ENCODE measurements at places on chromosomes 2 and 18.
A peak's percentile ranks its signal among the peaks of the same experiment; 100 is the strongest.

- no peak for DNase-seq
These were observed 352.6 kb upstream of the CWC22 start for GRCh38 chr2:180359522-180360282.

DNA sequence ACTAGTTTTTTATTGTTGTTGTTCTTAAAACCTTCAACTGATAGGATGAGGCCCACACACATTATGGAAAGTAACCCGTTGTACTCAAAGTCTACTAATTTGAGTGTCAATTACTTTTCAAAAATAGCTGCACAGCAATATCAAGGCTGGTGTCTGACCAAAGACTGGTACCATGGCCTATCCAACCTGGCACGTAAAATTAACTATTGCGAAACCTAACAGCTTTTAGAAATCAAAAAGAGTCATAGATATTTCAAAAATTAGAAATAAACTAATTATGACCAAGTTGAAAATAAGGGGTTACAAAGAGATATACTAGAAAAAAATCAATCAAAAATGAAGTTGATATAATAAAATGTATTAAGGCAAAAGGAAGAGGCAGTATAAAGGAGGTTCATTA is 501.5 kb upstream of the SLC8A1 start:
- no peak for DNase-seq

DNA sequence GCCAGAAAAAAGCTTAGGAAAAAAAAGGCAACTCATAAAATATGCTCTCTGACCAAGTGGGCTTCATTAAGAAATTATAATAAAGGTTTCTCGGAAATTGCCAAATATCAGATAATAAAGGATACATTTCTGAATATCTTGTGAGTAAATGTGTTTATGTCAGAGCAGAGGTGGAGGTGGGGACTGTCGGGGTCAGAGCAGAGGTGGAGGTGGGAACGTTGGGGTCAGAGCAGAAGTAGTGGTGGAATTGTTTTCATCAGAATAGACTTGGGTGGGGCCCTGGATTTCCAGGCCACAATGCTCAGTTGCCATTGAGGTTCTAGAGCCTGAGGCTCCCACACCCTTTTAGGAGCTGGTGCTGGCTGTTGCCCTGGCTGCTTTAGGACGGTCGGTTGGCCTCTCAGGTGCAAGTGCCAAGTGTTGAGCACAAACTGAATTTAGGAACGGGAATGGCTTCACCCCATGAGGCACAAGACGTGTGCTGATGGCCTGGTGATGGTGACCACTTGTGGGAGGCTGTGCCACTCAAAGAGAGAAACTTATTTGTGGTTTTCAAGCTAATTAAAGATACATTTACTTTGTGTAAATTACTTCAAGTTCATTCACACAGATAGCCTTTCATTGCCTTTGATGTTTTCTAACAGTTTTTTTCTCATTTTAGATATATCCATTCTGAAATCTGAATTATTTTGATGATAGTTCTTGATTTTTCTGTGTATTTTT is 131.5 kb downstream of the ATP9B start:
- peak; percentile 28 for DNase-seq

DNA sequence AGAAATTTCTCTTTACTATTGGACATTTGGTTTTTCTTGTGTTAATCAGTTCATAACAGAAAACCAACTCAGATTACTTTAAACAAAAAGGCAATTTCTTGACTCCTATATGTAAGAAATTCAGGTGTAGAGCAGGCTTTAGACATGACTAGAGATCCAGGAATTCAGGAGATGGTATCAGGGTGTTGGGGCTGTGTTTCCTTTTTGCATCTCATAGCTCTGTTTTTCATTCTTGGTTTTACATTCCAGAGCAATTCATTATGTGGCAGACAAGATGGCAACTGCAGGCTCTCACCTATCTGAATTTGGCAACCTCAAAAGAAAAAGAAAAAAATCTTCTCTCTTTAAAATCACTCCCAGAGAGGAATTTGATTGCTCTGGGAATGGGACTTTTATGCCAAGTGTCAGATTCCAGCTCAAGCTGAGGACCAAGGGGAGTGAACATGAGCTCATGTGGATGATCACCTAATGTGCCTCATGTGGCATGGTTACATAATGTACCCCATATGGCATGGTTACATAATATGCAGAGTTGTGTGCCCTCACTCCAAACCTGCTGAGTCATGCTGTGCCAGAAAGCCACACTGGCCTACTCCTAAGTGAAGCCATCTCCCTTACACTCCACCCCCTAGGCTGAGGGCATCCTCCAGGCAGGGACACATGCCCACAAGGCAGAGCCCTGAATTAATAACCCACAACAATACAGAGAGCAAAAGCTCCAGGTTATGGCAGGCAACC is 282.7 kb downstream of the MBD2 start:
- DNase-seq, result no peak

- DNase-seq, result no peak
These were observed 568.9 kb upstream of the ACVR2A start for GRCh38 chr2:147275943-147276342.

- no peak for DNase-seq
These were observed 90.8 kb upstream of the MEIS1 start for GRCh38 chr2:66344087-66344663.

GRCh38 chr2:21571686-21572085 is 447.9 kb downstream of the TDRD15 start:
- no peak for DNase-seq

- DNase-seq, result no peak
These were observed 177.2 kb downstream of the SETBP1 start for GRCh38 chr18:44857744-44858491.

DNA sequence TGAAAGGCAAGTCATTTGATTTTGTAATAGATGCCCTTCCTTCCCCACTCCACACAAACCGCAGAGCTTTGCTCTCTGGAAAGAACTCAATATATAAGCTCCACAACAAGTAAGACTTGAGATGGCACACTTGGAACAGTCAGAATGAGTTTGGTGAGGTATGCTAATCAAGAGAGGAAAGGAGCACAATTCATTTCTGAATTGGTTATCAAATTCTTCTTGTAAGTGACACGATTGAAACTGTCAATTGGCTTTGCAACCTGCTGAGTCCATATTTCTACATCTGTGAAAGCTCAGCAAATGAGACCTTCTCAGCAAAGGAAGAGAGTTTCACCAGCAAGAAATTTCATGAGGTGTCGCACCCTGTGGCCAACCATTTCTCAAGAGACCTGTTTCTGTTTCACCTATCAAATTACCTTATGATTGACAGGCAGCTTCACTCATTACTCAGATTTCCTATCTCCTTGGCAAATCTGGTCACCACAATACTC is 19.1 kb downstream of the CTLA4 start:
- DNase-seq, result no peak

GRCh38 chr2:46394649-46395510 is 84.5 kb upstream of the TMEM247 start:
- no peak for DNase-seq

- no peak for DNase-seq
These were observed 16.8 kb upstream of the EML6 start for GRCh38 chr2:54706622-54707021.

DNA sequence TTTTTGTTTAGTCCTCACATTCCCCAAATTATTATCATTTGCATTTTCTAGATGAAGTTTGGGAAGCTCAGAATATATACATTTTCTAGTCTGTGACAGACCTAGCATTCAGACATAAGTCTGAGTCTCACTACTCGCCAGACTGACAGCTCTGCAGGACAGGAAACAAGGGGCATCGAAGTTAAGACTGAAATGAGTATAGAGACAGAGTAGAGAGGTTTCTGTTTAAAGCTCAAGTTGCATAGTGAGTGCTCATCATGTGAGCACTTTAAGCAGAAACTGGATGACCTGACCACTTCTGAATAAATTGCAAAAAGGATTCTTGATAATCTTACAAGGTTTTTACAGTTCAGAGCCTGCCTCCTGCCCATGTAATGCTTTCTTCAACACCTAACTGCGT is 1.1 kb downstream of the HADHB start:
- no peak for DNase-seq

DNA sequence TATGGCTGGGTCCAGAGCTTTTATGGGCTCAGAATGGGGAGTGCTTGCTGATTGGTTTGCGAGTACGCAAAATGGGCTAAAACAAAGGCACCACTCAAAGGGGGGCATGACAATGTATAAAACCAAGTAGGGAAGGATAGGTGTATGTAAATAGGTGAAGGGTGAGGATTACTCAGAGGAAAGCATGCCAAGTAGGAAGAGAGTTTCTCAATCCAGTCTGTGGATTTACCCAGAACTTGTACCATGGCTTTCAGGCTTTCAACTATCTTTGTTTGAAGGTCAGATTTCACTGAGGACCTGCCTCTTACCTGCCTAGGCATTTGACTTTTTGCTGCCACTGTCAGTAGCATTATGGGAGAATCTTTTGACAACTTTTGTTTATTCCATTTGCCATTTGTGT is 92.3 kb downstream of the RAB3GAP1 start:
- no peak for DNase-seq

- DNase-seq, result no peak
These were observed 135.7 kb downstream of the MAIP1 start for GRCh38 chr2:200091126-200091525.

- peak; percentile 48 for DNase-seq
These were observed 281.9 kb downstream of the ZEB2 start for GRCh38 chr2:144237830-144238627.

- peak; percentile 4 for DNase-seq
These were observed 176.6 kb upstream of the CREB1 start for GRCh38 chr2:207352978-207353671.

GRCh38 chr18:67260841-67261240 is 255.7 kb downstream of the DSEL start:
- DNase-seq, result no peak

DNA sequence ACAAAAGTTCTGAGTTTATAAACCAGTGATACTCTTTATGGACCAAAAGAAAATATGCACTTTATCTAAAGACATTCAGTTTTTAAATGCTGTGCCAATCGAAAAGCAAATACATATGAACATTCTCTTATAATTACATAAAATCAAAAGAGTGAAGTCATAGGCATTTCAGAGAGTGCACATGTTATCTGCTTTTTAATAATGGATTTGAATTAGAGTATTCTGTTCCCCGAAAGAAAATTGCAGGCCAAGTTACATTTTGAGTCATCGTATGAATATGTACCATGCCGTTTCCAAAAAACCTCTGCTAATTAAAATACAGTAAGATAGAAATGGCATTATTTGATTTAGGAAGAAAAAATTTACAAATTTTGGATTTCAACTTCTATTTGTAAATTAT is 565.7 kb downstream of the ZEB2 start:
- no peak for DNase-seq

DNA sequence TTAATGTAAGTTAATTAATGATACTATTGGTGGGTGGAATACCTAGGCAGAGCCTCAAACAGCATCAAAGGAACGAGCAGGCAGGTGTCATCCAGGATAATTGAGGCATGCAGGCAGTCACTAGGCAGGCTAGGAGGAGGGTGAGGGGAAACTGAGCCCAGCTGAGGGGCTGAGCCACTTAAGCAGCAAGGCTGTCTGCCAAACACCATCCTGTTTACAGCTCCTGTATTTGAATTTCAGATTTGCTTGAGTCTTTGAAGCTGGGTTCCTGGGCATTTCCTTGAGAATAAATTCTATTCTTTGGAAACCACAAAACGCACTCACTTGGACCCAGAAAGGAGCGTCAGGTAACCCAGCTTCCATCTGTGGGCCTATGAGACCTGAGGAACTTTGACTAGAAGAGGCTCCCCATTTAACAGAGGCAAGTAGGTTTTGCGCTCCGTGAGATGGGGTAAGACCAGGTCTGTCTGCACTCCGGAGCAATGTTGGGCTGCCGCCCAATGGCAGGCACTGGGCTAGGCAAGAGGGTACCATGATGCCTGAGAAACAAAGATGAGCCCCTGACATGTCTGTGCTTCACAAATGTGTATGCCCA is 2.0 kb downstream of the EDAR start:
- no peak for DNase-seq

GRCh38 chr2:197157879-197158537 is 152.6 kb downstream of the ANKRD44 start:
- DNase-seq, result no peak

- DNase-seq, result no peak
These were observed 94.6 kb upstream of the PPP1CB start for GRCh38 chr2:28656937-28657615.

- DNase-seq, result no peak
These were observed 35.8 kb downstream of the SPOPL start for GRCh38 chr2:138537170-138537915.

- DNase-seq, result no peak
These were observed 153.2 kb upstream of the TTC39C start for GRCh38 chr18:23861326-23861725.

- no peak for DNase-seq
These were observed 33.3 kb upstream of the PAX3 start for GRCh38 chr2:222332116-222332515.

- no peak for DNase-seq
These were observed 257.0 kb downstream of the MREG start for GRCh38 chr2:215756346-215756730.

DNA sequence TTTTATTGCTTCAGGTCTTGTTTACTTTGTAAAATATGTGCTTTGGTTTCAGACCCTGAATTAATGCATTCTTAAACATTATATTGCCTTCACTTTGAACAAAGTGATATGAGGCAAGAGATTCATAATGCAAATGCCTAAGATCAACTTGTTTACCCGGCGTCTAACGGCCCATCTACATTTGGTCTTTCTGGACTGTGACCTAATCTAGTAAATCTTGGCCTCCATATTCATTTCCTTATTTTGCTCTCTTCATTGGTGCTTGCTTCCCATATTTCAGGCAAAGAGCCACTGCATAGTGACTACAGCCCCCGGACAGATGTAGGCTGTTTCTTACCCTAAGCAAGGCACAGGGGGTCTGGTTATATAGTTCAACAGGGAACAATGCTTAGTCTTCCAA is 53.0 kb upstream of the SLC39A10 start:
- DNase-seq, result no peak

- DNase-seq, result no peak
These were observed 16.9 kb downstream of the QPCT start for GRCh38 chr2:37361216-37361815.

GRCh38 chr2:58569475-58570185 is 328.5 kb upstream of the FANCL start:
- no peak for DNase-seq

- no peak for DNase-seq
These were observed 71.7 kb downstream of the HS1BP3 start for GRCh38 chr2:20578895-20579825.

DNA sequence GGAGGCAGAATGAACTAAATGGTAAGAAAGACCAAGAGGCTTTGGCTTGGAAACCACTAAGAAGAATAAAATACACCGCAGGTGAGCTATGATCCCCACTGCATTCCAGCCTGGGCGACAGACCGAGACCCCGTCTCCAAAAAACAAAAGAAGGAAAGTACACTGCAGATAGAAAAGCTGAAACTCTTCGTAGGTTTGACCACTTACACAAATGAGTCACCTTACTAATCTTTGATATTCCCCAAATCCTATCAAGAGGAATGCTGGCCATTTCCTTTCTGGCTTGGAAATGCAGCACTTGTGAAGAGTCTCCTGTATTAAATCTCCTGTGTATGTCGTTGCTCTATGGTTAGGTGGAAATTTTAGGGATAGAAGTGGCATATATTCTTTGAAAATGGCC is 108.8 kb downstream of the MTCL1 start:
- no peak for DNase-seq

DNA sequence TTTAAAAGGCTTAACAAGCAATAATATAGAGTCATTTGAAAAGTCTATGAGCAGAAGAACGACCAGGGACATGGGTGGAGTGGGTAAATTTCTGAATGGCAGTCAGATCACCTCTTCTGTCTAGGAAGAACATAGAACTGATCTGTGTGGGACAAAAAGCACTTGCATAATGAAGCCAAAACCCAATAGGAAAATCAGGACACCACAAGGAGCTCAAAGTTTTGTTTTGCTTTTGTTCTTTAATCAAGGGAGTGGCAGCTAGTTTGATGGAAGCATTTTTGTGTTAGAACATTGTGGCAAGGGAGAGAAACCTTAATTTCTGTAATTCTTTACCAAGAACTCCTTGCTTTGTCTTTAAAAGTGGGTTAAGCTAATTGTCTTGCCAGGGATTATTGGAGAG is 240.2 kb upstream of the TANK start:
- DNase-seq, result no peak
